BJ (cell line): ENCODE measurements at places on chromosomes 6 and 20.

- no peak for DNase-seq
These were observed 80.3 kb downstream of the ASXL1 start for GRCh38 chr20:32438331-32438858.

DNA sequence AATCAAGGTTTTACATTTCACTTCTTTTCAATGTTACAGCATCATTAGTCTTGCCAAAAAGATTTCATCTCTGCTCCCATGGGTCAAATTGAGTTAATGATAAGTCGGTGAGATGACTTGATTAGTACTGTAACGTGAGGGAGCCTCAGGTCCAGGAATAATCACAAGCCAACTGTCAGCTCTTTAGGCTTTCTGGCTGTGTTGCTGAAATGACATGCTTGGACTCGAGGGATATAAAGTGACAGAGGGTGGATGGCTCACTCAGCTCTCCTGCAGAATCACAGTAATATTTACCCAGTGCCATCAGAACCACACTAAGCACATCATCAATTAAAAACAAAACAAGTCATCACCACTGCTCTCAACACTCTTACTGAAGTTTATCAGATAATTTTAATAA lies 196.2 kb upstream of the THEMIS start:
- no peak for DNase-seq

DNA sequence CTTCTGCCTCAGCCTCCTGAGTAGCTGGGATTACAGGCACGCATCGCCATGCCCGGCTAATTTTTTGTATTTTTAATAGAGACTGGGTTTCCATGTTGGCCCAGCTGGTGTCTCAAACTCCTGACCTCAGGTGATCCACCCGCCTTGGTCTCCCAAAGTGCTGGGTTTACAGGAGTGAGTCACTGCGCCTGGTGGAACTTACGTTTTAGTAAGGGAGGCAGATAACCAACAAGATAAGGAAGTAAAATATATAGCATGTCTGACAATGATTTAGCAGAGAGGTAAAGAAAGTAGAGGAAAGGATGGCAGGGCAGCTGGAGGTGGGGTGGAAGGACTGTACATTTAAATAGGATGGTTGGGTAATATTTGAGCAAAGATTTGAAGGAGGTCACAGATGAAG lies 12.8 kb upstream of the MYMX start:
- no peak for DNase-seq

DNA sequence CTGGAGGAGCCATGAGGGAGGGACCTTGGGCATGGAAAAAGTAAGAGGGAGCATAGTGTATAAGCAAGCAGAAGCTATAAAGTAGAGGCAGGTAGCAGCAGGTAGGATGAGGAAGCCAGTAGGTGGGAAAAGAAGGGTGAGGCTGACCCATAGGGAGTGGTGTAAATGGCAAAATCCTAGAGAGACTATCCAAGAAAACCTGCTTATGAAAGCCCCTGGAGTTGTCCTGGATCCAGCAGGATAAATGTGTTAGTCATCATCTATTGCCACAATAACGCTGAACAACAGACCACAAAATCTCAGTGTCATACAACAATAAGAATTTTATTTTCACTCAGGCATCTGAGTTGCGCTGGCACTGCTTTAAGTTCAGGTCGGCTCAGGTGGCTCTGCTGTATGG lies 30.2 kb downstream of the CHD6 start:
- DNase-seq, result peak; percentile 58

DNA sequence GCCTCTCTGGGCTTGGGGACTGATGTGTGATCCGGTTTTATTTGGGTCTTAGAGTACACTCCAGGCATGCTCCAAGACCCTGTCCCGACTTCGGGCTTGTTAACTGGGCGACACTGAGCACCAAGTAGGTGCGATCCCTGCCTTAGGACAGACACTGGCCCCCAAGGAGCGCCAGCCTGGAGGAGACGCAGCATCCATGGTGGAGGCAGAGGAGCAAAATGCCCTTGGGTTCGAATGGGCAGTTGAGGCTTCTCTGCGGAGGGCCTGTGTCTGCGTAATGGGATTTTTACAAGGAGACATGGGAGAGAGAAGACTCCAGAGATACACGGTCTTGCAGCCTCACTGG lies 593 bp upstream of the LEMD2 start:
- DNase-seq, result no peak

- DNase-seq, result no peak
These were observed 77.5 kb upstream of the GJE1 start for GRCh38 chr6:142055219-142055618.

DNA sequence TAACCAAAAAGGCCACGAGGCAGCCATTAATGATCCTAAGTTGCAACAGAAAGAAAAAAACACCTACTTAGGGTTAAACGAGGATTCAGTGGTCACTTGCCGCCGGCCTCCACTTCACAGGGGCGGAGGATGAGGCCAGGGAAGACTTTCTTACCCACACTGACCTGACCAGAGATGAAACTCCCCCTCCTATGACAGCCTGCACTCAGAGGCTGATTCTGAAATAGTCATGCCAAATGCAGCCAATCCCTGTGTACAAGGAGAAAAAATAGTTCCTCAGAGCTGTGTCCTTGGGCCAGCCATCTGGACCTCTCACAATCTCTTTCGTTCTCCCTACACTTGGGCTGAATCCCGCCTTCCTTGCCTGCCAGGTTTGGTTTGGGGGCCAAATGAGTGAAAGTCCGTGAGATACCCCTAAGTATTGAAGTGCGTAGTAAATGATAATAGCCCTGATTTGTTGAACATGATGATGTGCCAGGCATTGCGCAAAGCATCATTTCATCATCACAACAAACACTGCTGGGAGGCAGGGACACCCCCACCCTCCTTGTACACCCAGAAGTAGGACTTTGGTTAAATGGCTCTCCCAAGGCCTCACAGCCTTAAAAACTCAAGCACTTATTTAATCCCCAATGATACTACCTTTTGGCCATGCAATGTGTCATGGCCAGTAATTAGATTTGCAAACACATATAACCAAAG lies 3.2 kb upstream of the IRF4 start:
- no peak for DNase-seq

- DNase-seq, result no peak
These were observed 6.9 kb downstream of the EDN3 start for GRCh38 chr20:59307270-59307669.

GRCh38 chr20:2301164-2301622 lies 5.4 kb downstream of the TGM3 start:
- no peak for DNase-seq

DNA sequence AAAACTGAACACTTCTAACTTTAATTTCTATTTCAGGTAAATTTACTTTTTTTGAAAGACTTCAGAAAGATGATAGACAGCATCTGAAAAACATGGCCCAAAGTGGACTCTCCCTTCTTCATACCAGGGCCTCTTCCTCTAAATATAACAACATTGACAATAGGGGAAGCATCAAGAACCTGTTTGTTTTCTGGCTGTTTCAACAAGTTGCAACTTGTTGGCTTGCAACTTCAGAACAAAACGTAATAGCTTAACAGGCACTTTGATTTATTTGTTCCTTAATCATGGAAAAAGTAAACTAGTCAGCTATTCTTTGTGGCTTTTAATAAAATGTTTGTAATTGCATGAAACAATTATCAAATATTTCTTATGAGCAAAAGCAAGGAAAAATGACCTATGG lies 34.3 kb downstream of the RGS17 start:
- DNase-seq, result no peak

GRCh38 chr6:143726015-143726647 lies 48.4 kb downstream of the PHACTR2 start:
- no peak for DNase-seq

DNA sequence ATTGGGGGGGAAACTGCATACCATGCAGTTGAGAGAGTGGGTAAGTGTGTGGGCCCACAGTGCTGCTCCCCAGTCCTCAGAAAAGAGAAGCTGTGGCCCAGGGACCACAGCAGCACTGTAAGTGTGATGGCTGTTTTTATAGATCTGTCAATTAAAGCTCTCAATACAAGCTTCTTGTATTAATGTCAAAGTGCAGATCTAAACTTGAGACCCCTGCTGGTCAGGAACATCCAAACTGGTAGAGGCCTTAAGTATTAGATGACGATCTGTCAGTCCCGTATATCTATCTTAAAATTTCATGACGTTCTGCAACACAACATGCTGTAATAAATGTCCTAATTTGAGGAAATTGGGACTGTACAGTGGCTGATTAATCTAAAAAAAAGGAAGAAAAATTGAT lies 74.8 kb downstream of the TULP4 start:
- no peak for DNase-seq

DNA sequence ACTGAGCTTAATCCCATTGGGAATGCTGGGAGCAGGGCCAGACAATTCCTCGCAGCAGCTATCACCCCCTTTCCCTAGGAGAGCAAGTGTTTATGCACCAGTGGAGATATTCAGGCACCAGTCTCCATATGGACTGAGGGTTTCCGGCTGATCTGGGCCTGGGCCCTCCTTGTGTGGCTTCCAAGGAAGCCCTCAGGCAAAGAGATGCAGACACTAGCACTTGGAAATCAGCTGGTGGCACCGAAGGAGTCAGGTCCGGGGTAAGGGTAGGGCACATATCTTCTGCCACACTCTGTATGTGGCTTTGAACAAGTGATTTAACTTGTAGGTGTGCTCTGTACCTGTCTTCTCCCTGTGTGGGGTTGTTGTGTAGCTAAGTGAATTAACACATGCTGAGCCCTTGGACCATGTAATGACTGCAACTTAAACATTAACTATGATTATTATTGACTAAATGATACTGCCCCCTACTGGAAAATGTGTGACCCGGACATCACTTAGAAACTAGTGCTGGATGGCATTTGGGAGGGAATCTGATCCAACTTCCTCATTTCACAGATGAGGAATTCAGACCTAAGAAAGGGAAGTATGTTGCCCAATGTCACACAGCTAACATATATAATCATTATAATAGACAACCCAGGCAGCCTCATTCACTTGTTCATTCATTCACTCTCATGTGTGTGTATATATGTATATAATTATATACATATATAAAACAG lies 19.3 kb upstream of the WFDC2 start:
- DNase-seq, result no peak

- no peak for DNase-seq
These were observed 13.9 kb upstream of the NAA20 start for GRCh38 chr20:20003031-20003954.

DNA sequence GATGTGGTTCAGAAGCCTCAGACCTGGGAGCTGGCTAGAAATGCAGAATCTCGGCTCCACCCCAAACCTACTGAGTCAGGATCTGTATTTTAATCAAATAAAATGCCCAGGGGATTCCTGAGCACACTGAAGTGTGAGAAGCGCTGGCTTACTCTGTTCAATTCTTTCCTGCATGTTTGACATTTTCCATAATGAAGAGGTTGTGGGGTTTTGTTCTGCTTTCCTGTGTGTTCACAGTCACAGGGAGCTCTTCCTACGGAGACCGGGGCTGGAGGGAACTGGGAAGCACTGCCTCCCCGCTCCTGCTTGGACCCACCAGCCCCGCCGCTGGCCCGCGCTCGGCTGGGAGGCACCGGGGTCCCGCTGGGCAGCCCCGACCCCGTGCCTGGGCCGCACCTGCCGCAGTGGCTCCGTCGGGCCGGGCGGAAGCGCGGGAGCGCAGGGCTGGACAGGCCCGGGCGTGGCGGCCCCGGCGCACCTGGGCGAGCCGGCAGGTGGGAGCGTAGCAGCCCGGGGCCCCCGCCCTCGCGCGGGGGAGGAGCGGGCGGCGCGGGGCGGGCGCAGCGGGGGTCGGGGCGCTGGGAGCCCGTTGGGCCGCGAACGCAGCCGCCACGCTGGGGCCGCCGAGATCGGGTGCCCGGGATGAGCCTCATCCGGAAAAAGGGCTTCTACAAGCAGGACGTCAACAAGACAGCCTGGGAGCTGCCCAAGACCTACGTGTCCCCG lies at the start of gene MAPK13:
MAPK13 (plus strand) TSS at position 573 of the 726 bp plus-strand sequence; CDS start at position 643, 70 bp downstream.
- DNase-seq, result no peak

DNA sequence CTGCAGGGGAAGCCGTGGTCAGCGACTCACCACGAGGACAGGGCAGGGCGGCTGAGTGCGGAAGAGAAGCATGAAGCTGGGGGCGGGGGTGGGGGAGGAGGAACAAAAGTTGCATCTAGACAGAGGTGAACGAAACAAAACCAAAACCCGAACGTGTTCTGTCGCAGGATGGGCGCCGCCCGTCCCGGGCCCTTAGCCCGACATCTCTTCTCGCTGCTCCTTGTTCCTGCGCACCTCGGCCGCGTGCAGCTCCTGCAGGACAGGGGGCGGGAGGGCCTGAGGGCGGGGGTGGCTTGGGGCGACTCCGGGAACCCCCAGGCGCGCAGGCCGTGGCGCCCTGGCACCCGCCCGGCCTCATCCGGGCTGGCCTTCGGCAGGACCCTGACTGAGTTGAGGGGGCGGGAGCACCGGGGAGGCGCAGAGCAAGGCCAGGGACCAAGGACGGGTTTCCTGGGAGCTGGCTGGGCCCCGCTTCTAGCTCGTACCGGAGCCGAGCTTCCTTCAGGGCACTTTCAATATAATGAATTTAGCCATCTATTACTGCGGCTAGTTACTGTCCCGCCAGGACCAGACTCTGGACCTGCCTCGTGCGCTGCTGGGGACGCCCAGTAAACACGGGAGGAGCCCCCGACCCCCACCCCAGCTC lies 12.0 kb downstream of the STMN3 start:
- no peak for DNase-seq

DNA sequence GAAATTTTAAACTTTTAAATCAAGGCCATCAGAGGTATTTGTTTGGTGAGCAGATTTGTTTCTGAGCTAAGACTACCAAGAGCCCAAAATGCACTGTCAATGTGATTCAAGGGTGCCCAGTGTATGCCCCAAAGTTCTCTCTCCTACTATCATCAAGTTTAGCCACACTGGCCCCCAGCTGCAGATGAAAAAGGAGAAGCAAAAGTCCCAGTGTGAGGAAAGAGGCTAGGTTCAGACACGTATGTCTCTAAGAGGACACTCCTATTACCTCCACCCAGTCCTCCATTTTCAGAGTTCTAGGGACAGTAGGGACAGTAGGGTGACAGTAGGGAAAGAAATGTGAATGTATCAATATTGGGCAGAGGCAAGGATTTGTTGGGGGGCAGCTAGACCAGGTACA lies 230.8 kb downstream of the CD83 start:
- DNase-seq, result no peak

GRCh38 chr20:56859039-56859800 lies 230.1 kb downstream of the TFAP2C start:
- no peak for DNase-seq

DNA sequence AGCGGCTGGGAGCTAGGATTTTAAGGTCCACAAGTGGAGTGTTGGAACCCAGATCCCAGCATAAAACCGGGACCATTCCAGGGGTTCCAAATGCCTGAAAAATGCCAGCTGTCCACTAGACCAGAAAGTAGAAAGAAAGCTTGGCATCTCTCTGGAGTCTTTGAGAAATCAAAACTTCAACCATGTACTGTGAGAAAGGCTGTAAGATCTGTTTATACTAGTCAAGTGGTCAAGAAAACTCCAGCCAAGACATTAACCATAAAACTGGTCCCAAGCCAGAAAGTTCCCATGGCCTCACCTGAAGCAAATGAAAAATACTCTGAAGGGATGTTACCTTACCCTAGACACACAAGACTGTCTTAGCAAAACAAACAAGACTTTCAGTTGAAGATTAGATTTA lies 112.6 kb downstream of the DCDC2 start:
- no peak for DNase-seq

GRCh38 chr6:17705778-17706579 lies 746 bp downstream of the NUP153 start:
- no peak for DNase-seq
